ENCODE measurements at places on chromosomes 5 and 9.

- DNase-seq: no peak
Measured at GRCh38 chr5:115892021-115892420, 50.3 kb downstream of the AP3S1 start.

GRCh38 chr9:75086541-75087288, 1.2 kb downstream of the NMRK1 start:
- no peak for DNase-seq

GRCh38 chr9:109369285-109369684, 48.4 kb upstream of the EPB41L4B start:
- DNase-seq: no peak

GRCh38 chr9:98226516-98226915, 28.9 kb downstream of the TBC1D2 start:
- no peak for DNase-seq

GRCh38 chr5:72618708-72619107, 111.5 kb upstream of the ZNF366 start:
- no peak for DNase-seq

DNA sequence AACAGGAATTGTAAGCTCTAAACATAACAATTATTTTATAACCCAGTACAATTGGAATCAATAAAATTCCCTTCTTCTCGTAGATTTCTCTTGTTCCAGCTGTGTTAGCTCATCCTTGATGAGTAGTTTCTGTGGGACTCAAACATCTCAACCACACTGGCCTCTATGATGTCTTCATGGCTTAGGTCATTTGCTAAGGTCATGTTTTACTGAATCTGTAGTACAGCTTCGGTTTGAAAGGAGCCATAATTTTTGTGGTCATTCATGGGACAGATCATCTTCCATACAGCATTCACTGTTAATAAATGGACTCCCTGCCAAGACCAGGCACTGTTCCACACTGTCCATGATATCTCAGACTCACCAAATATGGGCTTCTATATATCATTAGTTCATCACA, 369.0 kb upstream of the RFX3 start:
- DNase-seq: no peak

DNA sequence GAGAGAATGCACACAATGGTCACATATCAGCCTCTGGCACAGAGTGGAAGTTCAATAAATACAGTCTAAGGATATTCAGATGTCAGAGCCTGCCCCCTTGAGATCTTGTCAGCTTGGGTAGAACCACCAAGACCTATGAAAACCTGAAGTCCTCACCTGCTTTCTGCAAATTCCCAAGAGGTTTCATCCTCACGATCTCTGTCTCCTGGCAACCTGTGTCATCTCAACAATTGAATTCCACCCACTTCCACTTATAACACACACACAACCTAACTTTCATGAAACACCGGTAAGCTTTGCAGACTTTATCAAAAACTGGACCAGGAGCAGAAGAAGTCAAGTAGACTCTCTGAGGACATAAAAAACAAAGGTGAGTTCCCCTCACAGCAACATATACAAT, 151.6 kb upstream of the SLC30A5 start:
- no peak for DNase-seq

GRCh38 chr5:37615184-37615583, 224.7 kb downstream of the GDNF start:
- no peak for DNase-seq

DNA sequence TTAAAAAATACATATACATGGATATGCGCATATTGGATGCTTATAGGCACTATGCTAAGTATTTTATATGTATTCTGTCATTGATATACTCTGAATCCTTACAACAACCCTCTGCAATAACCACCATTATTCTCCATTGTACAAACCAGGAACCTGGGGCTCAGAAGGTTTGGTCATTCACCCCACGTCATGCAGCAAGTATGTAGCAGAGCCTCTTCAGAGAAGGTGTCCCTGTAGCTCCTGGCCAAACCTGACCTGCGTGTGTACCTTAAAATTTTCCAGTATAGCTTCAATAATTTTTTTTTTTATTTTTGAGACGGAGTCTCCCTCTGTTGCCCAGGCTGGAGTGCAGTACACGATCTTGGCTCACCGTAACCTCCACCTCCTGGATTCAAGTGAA, 51.9 kb downstream of the MFAP3 start:
- no peak for DNase-seq

GRCh38 chr9:134891053-134891452, 10.4 kb downstream of the FCN2 start:
- no peak for DNase-seq

DNA sequence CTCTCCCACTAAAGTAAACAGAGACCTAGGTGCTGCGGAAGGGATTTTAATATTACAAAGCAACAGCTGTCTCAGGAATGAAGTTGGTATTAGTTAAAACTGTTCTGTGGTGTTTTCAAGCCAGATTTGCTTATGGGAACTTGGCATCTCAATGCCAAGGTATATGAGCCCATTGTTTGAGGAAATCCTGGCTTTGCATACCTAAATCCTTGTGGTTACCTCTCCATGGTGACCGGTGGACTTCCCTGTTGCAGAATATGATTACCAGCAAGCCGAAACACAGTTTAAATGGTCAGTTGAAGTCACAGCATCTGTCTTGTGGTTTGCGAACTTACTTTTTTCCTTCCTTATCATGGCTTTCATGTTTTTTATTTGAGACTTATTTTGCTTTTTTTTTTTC, 62.3 kb upstream of the TXNDC8 start:
- DNase-seq: no peak

DNA sequence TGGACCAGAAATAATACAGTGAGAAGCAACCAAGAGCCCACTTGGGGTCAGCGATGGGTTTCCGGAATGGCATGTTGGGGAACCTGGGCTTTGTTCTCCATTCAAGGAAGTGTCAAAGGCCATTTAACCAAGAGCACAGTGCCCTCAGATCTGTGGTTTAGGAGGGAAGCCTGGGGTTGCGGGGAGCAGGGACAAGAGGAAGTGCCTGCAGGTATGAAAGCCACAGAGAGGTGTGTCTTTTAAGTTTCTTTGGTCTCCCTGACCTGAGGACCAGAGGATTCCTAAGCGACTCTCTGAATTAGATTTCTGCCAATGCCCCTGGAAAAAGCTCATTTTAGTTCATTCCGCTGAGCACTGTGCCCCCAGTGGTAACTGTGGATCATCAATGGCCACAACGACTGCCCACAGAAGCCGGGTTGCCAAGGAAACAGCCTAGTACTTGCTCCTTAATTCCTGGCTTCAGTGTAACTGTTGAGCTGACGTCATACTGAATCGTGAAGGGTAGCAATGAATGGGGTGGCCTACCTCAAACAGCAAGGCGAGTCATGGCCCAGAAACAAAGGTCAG, 107.3 kb upstream of the SPIN1 start:
- no peak for DNase-seq

DNA sequence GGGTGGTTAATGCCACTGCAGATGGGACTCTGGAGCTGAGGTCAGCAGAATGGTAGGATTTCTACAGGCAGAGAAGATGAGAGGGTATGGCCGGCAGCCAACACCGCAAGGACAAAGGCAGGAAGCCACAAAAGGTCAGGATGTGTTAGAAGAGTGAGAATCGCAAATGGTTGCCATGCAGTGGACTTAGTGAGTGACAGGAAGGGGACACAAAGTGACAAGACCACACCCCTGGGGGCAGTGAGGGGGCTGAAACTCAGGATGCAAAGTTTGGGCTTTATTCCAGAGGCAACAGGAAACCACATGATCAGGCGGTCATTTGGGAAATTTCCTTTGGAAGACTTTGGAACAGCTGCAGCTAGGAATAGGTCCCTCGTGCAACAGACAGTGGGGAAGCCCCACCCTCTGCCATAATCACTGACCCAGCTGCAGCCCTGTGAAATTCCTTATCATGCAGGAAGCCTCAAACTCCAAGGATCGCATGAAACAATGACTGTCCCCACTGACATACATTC, 14.2 kb upstream of the CCDC180 start:
- no peak for DNase-seq

DNA sequence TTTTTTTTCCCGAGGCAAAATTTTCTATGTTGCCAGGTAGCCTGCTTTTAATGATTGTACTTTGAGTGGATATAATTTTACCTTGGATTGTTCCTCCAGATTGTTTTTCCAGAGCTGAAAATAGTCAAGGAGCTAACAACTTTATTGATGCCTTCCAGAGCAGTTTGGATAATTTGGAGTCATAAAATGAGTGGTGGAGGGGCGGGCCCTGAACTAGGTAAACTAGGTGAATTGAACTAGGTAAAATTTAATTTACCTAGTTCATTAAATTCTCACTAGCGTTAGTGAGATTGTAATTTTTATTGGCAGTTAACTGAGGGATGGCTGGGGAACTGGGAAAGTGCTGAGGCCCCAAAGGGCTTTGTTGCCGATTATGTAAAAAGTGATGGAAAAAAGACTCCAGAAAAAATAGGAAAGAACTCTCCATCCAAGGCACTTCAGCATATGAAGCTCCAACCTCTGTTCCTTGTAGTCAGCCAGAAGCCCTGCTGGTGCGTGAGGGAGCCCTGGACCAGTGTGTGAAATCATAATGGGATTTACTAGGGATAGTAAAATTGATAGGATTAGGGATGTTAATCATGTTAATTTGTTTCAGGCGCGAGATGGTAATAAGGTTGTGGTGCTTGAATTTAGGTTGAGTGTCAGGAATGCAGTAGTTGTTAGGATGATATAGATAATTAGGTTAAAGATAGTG, 1.7 kb downstream of the DNAJC25 start:
- DNase-seq: no peak

DNA sequence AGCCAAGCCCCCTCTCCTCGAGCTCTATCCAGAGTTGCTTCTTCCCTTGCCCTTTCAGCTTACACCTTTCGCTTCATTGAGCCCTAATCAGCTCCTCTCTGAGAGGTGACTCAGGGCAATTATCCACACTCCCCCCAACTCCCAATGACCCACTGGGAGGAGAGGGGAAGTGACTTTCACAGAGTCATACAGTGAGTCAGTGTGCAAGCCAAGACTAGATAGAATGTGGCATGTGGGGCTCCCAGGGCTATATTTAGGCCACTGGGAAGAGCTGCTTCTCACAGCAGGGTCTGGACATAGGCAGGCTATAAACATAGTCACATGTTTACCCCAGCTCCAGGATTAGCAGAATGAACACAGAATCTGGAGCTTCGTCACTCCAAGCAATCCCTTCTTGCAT, 57.4 kb downstream of the NRG2 start:
- DNase-seq: no peak

DNA sequence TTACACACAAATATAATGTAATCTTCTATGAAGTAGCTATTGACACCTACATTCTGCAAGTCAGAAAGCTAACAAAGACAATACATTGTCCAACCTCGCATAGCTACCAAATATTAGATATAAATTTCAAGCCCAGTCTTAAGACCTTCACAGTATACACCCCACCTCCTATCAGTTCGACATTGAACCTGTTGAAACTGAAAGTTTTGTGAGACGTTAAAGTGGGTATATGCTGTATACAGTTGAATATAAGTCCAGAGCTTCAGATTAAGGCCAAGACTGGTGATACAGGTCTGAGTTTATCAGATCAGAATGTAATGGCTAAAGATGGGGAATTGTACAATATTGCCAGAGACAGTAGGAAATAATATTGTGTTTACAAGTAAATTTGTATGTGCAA, 489.3 kb upstream of the RORB start:
- DNase-seq: no peak

GRCh38 chr9:91549177-91549576, 125.5 kb upstream of the NFIL3 start:
- DNase-seq: no peak

- no peak for DNase-seq
Measured at GRCh38 chr9:37053684-37054362, 19.8 kb upstream of the PAX5 start.

DNA sequence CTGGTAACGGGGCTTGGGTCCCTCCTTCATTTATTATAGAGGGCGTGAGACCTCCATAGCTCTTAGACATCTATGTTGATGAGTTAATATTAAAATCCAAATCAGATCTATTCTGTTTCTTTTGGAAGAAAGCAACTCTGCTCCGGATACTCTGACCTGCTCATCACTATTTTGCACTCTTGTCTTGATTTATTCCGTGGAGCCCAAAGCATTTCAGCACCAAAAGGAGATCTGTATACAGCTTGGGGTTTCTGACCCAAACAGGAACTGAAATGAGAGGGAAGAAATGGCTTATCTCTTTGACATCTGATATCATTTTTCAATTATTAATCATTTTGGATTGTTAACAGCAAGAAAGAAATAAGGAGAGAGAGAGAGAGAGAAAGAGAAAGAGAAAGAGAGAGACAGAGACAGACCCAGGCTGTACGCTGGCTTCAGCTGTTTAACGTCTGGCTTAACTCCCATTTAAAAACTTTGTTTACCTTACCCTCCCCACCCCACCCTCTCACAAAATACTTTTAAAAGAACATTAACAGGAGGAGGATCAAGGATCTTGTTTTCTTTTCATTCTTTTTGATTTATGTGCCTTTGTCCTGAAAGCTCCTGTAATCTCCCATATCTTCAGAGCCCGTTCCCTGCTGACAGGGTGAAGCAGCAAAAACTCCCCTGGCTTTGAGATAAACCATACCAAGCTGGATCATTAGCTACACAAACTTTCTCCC, 231.4 kb upstream of the TUT7 start:
- DNase-seq: no peak
